ENCODE measurements at places on chromosomes 7 and 10.

DNA sequence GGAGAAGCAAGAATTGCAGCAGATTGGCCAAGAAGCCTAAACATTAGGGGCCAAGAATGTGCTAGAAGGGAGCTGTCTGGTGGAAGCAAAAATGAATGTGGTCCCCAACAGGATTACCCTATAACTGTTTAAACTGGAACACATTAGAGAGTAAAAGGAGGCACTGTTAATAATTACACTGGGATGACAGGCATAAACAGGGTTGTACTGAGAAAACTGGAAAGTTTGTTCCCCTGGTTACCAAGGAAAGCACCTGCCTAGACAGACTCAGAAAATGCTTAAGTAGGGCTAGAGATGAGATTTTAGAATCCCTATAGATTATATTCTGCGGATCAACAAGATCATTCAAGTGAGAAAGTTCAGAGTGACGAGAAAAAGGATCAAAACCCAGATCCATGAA lies 100.8 kb downstream of the CTTNBP2 start:
- DNase-seq, result no peak

DNA sequence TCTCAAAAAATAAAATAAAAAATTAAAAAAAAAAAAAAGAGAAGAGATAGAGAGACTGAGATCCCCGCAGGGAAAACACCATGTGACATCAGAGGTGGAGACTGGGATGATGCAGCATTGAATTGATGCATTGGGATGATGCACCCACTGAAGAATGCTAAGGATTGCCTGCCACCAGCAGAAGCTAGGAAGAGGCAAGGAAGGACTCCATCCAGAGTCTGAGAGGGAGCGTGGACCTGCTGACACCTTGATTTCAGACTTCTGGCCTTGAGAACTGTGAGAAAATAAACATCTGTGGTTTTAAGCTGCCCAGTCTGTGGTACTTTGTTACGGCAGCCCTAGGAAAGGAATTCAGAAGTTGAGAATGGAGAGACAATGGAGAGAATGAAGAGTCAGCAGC lies 89.8 kb upstream of the PRPS1L1 start:
- no peak for DNase-seq

GRCh38 chr7:136865777-136866176 lies 2.7 kb upstream of the CHRM2 start:
- no peak for DNase-seq

DNA sequence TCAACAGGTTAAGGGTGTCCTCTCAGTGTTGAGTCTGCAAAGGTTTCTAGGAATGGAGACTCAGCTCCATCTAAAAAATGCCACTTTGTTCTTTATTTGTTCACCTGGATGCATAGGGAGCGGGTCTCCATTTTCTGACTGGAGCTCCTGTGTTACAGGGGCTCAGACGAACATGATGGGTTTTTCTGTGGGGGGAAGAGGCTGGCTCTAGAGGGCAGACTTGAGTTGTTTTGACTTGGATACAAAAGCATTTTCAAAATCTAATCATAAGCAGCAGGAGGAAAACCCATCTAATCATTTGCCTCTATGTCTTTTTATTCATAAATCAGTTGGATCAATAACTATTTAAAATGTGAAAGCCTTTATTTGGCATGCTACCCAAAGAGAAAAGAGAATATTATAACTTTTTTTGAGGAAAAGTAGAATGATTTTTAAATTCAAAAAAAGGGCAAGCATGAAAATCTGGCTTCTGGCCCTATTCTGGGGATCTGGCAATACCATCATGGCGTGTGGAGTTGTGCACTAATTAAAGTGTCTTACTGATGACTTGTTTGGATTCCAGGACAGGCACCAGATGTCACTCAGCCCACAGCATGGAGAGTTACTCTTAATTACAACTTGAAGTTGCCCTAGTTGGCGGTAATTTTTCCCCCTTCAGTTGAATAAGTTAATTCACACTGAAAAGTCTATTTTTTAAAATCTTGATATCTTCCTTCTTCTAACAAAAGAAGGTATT lies 594.9 kb downstream of the REEP3 start:
- no peak for DNase-seq

- DNase-seq, result no peak
These were observed 172.7 kb downstream of the PLXNA4 start for GRCh38 chr7:132403465-132404110.

GRCh38 chr10:97708976-97709946 lies 4.3 kb upstream of the MARVELD1 start:
- peak; percentile 37 for DNase-seq

- DNase-seq, result no peak
These were observed 82.8 kb downstream of the TES start for GRCh38 chr7:116293139-116293538.

GRCh38 chr10:17984056-17984455 lies 32.3 kb downstream of the SLC39A12 start:
- no peak for DNase-seq

DNA sequence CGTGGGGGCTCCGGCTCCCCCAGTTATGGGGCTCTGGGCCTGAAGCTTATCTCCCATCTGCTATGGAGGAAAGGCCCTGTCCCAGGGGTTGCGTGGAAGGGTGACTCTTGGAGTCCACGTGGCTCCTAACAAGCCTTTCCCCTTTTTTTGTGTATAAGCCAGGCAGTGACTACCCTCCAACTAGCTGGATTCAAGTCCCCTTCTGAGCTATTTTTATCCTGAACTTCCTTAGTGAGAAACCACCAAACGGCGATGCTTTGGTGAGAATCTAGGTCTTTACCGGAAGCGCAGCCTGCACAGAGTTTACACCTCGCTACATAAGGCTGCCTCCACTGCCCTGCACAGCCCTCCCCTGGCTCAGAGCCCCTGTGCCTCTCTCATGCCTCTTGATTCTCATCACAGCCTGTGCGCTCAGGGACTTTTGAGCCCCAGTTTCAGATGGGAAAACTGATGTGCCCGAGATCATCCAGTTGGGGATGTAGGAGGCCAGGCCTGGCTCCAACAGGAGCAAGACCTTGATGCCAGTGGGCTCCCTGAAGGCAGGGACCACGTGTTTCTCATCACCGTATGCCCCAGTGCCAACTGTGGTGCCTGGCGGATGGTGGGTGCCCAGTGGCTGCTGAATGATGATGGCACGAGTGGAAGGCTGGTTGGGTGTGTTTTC lies 102.3 kb upstream of the PPIF start:
- DNase-seq, result peak; percentile 37

DNA sequence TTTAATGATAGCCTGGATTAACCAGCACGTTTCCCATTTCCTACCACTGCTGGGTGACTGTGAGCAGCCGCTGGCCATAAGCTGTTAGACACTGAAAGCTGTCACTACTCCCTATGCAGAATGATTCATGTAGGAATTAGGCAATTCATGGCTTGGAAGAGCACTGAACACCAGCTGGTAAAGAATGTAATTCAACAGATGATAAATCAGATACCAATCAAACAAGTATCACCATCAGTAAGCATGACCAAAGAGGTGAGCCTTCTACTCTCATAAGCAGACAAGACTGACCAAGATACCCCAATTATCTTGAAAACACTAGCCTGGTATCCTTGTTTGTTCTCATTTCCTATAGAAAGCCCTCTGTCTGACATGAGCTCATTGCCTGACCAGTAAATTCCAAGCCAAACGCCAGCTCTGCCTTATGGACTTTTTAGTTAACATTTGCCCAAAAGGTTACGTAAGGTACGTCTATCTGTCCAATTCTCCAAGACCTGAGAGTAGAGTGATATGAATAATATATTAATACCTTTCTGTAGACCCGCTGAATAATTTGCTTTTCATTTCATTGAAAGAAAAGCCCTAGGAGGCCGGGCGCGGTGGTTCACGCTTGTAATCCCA lies 127.7 kb downstream of the ELMO1 start:
- no peak for DNase-seq

GRCh38 chr10:21181451-21181850 lies 284.3 kb upstream of the NEBL start:
- no peak for DNase-seq

DNA sequence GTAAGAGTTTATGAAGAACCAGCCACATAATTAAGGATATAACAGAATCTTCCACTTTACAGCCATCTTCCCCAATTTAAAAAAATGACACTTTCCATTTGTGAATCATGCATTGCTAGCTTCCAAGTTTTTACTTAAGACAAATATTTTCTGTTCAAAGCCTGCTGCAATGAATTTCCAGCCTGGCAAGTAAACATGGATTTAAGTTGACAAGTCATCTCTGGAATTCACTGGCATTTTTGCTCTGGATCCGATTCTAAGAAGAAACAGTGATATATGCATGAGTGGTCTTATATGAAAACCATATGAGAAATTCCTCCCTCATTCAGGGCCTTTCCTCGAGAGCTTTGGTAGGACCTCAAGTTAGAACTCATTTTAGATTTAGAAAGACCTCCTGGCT lies 116.1 kb upstream of the CDCA7L start:
- no peak for DNase-seq

DNA sequence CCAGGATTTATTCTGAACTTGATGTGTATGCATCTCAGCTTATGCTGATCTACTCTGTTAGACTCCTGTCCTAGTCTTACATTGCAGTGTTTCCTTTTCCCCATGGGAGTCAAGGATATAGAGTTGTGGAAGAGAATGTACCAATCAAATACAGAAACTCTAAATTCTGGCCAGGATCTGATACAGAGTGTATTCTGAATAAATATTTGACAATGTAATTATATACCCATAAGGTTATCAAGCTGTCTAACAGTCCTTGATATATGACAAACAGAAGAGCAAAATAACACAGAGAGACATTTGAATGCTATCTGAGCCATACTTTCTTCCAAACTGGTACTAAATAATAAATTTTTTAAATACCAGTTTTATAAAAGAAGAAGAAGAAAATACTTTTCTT lies 116.8 kb downstream of the ETV1 start:
- no peak for DNase-seq

- peak; percentile 46 for DNase-seq
These were observed 843 bp upstream of the PLPP4 start for GRCh38 chr10:120456143-120456625.

- no peak for DNase-seq
These were observed 19.8 kb upstream of the C10orf67 start for GRCh38 chr10:23364378-23364777.

DNA sequence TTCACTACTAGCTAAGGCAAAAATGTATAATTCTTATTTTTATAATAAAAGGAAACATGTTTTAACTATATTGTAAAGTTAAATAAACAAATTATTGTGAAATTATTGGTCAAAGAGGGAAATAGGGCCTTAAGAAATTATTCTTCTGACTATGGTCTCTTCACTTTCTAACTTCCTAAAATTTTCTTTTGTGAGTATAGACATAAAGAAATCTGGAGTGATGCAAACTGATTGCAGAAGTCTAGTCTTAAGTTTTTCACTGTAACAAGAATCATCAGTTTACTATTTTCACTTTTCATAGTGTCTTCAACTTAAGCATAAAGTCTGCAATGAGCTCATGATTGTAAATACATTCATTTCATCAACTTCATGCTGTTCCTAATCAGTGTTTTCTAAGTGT lies 525.4 kb downstream of the TFEC start:
- DNase-seq, result no peak

GRCh38 chr7:54112567-54112966 lies 429.6 kb upstream of the VSTM2A start:
- no peak for DNase-seq

- no peak for DNase-seq
These were observed 31.5 kb downstream of the ADD3 start for GRCh38 chr10:110039254-110039653.

- no peak for DNase-seq
These were observed 54.3 kb upstream of the TNRC18 start for GRCh38 chr7:5477723-5478531.

DNA sequence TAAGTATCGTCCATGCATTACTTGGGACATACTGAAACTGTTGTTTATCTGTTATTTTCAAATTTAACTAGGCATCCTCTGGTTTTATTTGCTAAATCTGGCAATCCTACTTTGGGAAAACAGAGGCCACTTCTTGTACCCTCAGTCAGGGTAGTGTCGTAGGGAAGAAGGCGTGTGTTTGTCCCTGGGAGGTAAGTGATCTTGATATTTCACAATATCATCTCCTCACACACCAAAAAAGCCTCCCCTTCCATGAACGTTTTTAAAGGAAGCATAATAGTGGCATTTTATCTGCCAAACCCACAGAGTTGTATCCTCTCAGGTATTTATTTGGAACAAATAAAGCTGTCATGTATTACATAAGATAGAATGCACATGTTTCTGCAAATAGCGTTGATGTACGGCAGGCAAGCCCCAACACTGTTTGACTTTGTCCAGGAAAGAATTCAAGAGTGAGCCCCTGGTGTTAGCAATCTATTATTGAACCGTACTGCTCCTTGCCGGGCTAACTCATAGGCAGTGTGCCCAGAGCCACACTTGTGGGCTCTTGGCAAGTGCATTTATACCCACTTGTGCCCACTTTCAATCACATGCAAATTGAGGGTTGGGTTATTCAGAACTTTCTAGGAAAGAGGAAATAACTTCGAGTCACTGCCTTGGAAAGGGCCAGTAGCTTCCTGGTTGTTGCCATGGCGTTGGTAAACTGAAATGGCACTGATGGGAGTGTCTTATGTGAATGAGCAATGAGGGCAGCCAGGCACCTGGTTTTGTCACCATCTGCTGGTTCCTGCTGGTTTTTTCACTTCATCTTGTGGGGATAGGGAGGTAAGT lies 266.0 kb downstream of the USP6NL start:
- DNase-seq, result peak; percentile 28

DNA sequence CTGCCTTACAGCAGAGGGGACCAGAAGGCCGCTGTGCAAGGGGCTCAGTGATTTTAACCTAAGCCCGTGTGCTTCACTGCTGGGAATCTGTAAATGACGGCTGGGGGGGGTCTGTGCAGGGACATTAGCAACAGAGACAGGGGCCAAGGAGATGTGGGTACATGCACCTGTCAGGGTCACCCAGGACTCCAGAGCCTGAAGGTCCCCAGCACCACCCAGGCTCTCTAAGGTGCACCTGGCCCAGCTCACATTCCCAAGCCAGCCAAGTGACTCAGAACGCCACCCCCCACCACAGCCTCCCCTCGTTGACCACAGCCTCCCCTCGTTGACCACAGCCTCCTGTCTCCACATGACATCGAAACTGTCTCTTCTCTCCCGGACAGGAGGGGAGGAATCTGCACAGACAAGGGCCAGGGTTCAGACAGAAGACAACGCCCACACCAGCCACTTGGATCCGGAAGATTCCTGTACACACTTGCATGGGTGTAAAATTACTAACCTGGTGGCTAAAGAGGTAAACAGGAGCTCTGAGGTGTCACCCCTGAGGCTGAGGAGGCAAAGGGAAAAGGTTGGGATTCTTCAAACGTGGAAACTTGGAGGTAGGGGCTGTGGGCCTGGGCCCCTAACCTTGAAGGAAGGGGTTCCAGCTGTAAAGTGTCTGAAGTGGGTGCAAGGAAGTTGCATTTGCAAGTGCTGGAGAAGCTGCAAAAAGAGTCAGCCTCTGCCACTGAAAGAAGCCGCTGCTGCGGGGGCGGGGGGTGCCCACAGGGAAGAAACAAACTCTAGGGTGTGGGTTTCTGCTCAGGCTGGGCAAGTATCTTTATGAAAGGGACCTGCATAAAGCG lies 27.0 kb downstream of the CALML3 start:
- peak; percentile 95 for DNase-seq

GRCh38 chr7:2554661-2555111 lies 638 bp downstream of the BRAT1 start:
- DNase-seq, result peak; percentile 38

GRCh38 chr7:22853138-22853537 lies 30.5 kb upstream of the TOMM7 start:
- DNase-seq, result no peak
